ENCODE measurements at places on chromosomes 1 and 21.

DNA sequence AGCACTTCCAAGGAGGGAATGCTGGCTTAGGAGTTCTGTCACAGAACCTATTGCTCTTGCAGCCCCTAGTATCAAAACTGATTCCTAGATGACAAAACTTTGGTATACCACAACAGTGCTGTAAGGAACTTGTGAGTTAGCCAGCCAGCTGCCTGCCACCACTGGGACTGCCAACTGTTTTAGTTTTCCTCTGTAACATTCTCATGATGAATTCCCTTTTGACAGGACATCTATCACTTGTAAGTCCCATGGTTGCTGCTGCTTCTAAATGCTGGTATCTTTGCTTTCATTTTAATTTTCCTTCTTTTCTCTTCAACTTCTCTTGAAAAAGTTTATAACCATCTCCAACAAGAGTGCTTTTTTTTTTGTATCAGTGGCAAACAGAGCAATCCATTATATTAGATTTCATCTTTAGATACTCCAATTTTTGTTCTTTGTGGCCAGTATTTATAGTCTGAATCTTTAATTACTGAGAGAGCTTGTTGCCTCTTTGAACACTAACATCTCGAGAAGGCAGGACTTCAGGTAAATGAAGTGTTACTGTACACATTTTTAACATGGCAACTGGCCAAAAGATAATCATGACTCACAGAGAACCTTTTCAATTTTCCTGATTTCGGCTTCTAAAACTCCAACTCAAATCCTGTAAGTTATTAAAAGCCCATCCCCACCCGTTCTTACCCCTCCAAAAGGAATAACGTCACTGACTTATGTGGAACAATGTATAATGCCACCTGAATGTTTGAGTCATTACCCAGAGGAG, 19.8 kb downstream of the DBT start:
- no peak overlapping the region for H3K4me3 ChIP-seq
- DNase-seq, result peak; percentile 30
- no peak overlapping the region for H3K27ac ChIP-seq
- H3K4me1 ChIP-seq, result no peaks in the 10 kb centered on the region
- no peaks in the 10 kb centered on the region for H3K36me3 ChIP-seq
- H3K27me3 ChIP-seq, result no peaks in the 10 kb centered on the region

DNA sequence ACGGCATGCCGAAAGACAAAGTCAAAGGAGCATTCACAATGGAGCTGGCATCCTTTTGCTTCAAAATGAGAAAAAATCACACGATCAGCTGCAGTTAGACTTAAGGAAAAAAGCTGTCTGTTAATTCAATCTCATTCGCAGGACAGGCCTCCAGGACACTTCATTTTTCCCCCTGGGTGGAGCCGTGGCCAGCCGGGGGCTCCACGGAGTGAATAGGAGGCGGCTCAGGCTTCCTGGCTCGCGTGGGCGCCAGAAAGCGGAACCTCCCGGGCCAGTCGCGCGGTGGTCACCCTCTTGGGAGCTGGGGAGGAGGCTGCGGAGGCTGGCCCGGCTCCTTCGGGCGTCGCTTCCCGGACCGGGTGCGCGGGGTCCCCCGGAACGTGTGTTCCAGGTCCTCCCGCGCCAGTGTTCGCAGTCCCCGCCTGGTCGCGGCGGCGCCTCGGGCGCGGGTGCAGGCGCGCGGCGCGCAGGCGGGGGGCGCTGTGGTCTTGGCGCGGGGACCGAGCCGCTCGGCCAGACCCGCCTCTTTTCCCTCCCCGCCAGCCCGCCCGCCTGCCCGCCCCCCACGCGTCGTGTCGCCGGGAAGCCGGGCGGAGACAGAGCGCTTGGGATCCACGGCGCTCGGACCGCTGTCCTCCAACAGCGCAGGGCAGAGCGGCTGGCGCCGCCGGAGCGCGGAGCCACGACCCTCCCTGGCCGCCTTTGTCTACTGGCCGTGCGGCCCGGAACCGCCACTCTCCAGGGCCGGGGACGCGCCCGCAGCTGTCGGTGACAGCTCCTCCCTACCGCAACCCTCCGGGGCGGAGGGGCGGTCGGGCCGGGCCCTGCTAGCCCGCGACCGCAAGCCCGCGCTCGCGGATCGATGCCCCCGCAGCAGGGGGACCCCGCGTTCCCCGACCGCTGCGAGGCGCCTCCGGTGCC, at the start of gene RHOU:
TSS of gene RHOU (plus strand) at position 599 of the 921 bp plus-strand sequence. CDS start at position 863, 264 bp downstream.
- H3K36me3 ChIP-seq, result no peaks in the 10 kb centered on the region
- peak within 1 kb of the TSS; percentile 53 for H3K4me3 ChIP-seq
- H3K27ac ChIP-seq, result no peak within 1 kb of the TSS
- peak; percentile 53 for DNase-seq
- no peaks in the 10 kb centered on the region for H3K4me1 ChIP-seq
- H3K27me3 ChIP-seq, result no peaks in the 10 kb centered on the region

DNA sequence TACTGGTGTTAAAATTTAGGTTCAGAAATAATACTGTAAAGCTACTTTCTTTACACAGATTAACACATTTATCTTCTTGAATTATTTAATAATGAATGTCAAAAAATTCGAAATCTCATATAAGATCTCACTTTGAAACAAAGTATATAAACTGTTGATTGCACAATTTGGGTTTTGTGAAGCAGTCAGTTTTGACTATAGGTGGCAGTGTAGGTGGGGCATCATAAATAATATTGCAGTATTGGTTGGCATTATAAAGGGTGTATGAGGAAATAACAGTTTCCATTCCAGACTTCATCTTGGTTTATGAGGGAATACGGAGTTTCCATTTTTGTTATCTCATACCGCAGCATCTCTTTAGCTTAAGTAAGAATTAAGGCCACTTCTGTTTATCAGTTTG, 49.9 kb downstream of the SUCO start:
- DNase-seq, result no peak
- H3K27ac ChIP-seq, result no peak overlapping the region
- H3K36me3 ChIP-seq, result no peaks in the 10 kb centered on the region
- H3K4me3 ChIP-seq, result no peak overlapping the region
- peaks cover 4% of the 10 kb centered on the region for H3K4me1 ChIP-seq
- no peaks in the 10 kb centered on the region for H3K27me3 ChIP-seq

GRCh38 chr1:53264048-53264447, 25.7 kb upstream of the MAGOH start:
- H3K27ac ChIP-seq, result no peak overlapping the region
- H3K27me3 ChIP-seq, result no peaks in the 10 kb centered on the region
- H3K4me1 ChIP-seq, result no peaks in the 10 kb centered on the region
- no peak for DNase-seq

DNA sequence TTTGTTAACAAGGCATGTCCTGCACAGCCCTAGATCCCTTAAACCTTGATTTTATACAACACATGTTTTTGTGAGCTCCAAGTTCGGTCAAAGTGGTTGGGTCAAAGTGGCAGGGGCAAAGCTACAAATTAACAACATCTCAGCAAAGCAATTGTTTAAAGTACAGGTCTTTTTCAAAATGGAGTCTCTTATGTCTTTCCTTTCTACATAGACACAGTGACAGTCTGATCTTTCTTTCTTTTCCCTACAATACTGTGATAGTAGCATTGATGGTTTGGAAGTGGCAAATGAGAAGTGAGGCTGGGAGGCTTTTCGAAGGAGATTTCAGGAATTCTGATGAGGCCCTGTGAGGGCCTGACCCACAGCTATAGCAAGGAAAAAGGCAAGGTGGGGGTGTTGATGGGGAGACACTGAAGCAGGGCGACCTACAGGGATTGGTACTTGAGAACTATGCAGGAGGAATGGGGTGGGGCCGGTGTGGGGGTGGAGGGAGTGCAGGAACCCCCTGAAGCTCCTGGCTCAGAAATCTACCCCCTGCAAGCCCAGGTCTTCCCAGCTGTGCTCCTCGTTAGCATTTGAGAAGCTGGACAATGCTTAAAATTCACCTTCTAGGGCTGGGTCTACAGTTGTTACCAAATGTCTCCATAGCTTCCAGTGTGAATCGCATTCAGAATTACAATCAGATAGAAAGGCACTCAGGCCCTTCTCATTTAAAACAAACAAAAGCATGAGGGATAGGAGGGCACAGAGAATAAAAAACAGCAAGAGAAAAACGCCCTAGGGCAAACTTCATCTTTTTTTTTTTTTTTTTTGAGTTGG, 102.6 kb upstream of the PPM1J start:
- H3K4me1 ChIP-seq, result no peaks in the 10 kb centered on the region
- no peaks in the 10 kb centered on the region for H3K36me3 ChIP-seq

GRCh38 chr1:2086446-2087078, 36.4 kb downstream of the PRKCZ start:
- no peak overlapping the region for H3K27ac ChIP-seq
- H3K4me1 ChIP-seq, result no peaks in the 10 kb centered on the region
- H3K4me3 ChIP-seq, result no peak overlapping the region
- no peaks in the 10 kb centered on the region for H3K27me3 ChIP-seq
- no peaks in the 10 kb centered on the region for H3K36me3 ChIP-seq

GRCh38 chr1:112800289-112800688, 85.2 kb upstream of the PPM1J start:
- H3K27ac ChIP-seq, result no peak overlapping the region
- DNase-seq, result no peak
- H3K36me3 ChIP-seq, result no peaks in the 10 kb centered on the region
- no peak overlapping the region for H3K4me3 ChIP-seq
- H3K4me1 ChIP-seq, result no peaks in the 10 kb centered on the region

DNA sequence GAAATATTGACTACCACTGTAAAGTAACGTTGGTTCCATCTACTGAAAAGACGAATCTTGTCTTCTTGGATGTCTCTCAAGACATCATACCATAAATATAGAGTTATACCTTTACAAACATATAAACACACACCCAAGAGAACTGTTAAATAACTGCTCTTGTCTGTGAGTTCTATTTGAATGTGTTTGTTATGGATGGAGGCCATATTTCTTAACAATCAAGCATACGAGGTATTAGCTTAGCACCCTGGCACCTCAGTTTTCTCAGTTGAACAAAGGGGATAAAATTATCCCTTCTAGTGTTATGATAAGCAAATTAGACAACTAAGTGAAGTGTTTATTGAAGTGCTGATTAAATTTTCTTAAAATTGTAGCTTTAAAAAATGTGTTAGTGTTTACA, 336.6 kb upstream of the ZRANB2 start:
- H3K27me3 ChIP-seq, result no peaks in the 10 kb centered on the region
- no peak overlapping the region for H3K27ac ChIP-seq
- no peaks in the 10 kb centered on the region for H3K4me1 ChIP-seq
- no peak for DNase-seq
- H3K36me3 ChIP-seq, result no peaks in the 10 kb centered on the region

DNA sequence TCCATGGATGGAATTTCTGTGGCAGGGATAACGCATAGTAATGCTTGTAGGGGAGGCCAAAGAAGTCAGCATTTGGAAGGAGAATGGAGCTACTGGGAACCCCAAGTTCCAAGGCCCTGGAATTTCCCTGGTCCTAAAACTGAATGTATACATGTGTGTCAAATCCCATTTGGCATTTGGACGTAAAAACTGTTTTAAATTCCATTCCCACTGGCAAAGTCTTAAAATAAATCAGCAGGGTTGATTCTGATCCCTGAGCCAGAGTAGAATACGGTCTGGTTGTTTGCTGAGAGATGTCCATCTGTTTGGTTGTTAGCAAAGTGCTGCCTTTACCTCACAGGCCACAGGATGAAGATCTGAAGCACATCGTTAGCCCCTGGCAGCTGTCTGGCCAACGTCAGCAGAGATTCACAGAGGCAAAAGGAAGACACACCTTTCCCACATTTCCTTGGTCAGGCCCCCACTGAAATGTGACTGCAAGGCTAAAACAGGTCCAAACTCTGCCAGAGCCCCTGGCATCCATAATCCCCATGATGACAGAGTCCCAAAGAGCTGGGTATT, 62.2 kb downstream of the GORAB start:
- H3K27me3 ChIP-seq, result no peaks in the 10 kb centered on the region
- no peaks in the 10 kb centered on the region for H3K36me3 ChIP-seq

- H3K27me3 ChIP-seq, result no peaks in the 10 kb centered on the region
- peaks cover 20% of the 10 kb centered on the region for H3K4me1 ChIP-seq
- no peak overlapping the region for H3K27ac ChIP-seq
- no peak for DNase-seq
- H3K4me3 ChIP-seq, result no peak overlapping the region
Observed at GRCh38 chr1:171140401-171140800, 44.7 kb upstream of the FMO2 start.

- peaks cover 8% of the 10 kb centered on the region for H3K4me1 ChIP-seq
- DNase-seq, result peak; percentile 26
- H3K4me3 ChIP-seq, result no peak overlapping the region
- H3K36me3 ChIP-seq, result no peaks in the 10 kb centered on the region
Observed at GRCh38 chr1:56821462-56821797, 2.2 kb upstream of the FYB2 start.

DNA sequence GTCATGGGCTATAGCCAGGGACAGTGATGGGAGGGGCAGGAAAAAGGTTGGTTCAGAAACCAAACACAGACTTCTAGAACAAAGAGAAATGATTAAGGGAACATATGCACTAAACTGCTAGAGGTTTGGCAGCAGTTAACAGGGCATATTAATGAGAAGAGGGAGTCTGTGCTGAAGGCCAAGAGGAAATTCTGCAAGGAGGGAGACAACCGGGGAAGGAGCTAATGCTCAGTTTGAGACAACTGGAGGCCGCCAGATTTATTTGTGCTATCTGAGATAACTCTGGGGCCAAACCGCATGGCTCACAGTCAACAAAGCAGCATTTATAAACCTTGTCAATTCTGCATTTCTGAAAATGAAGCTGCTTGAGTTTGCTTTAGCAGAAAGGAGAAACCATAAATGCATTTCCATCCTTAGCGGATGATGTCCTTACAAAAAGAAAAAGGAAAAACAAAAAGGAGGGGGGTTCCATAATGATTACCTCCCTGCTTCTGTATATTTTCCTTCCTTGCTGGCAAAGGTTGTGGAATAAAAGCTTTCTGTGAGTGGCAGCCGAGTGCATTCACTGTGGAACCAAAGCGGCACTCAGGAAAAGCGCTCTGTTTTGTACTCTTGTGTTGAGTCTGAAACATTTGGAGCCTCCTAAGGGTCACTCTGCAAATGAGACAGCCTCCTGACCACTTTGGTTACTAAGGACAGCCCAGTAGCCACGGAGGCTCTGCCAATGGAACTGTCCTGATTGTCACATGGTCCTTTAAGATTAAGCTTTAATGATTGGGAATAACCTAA, 70.3 kb downstream of the SIM2 start:
- H3K36me3 ChIP-seq, result no peaks in the 10 kb centered on the region
- H3K4me3 ChIP-seq, result no peak overlapping the region
- no peak overlapping the region for H3K27ac ChIP-seq
- H3K27me3 ChIP-seq, result no peaks in the 10 kb centered on the region
- no peaks in the 10 kb centered on the region for H3K4me1 ChIP-seq
- peak; percentile 60 for DNase-seq

DNA sequence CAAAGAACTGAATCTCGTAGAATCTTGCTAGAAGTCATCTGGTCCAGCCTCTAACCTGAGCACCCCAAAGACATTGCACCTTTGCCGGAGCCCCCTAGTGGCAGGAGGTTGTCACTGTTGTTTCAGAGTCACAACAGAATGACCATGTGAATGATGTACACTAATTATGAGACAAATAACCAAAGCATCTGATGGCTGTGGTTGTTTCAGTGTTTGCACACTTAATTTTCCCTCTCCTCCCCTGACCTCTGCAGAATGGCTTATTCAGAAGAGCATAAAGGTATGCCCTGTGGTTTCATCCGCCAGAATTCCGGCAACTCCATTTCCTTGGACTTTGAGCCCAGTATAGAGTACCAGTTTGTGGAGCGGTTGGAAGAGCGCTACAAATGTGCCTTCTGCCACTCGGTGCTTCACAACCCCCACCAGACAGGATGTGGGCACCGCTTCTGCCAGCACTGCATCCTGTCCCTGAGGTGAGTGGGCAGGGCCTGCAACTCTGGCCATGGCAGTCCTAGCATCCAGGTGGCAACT, 26.4 kb downstream of the TRAF5 start:
- H3K36me3 ChIP-seq, result no peaks in the 10 kb centered on the region
- no peaks in the 10 kb centered on the region for H3K4me1 ChIP-seq
- no peak for DNase-seq
- no peak overlapping the region for H3K4me3 ChIP-seq
- H3K27me3 ChIP-seq, result no peaks in the 10 kb centered on the region
- no peak overlapping the region for H3K27ac ChIP-seq

Measured in fibroblast of lung (primary cell).